H9 (cell line): ENCODE measurements at places on chromosomes 7 and 10. TPM values are rescaled to one million over a fixed set of nuclear protein-coding genes. Genes with fewer than 3 reads are reported as not detected.

The FRMD4A gene
- 19.6 and 21.3 TPM in 2 replicates for total RNA-seq

The INSYN2A gene
- 0.09 and 0.20 TPM in 2 replicates for total RNA-seq

The NODAL gene
- 80.7 and 84.7 TPM in 2 replicates for total RNA-seq

GRCh38 chr10:78059906-78060702 is 26.4 kb downstream of the RPS24 start:
- no peak overlapping the region for H3K27ac ChIP-seq
- no peaks in the 10 kb centered on the region for H3K4me1 ChIP-seq
- no peak for DNase-seq
- H3K36me3 ChIP-seq: peaks cover 4% of the 10 kb centered on the region; the same call in 1 of the 2 replicates
- no peak overlapping the region for H3K4me3 ChIP-seq

GRCh38 chr10:90587081-90587491 is 270.8 kb downstream of the HTR7 start:
- no peaks in the 10 kb centered on the region for H3K27me3 ChIP-seq
- H3K36me3 ChIP-seq: no peaks in the 10 kb centered on the region
- no peak for DNase-seq
- H3K4me1 ChIP-seq: no peaks in the 10 kb centered on the region
- H3K4me3 ChIP-seq: no peak overlapping the region

GRCh38 chr7:40329601-40330153 is 194.9 kb downstream of the SUGCT start:
- H3K27ac ChIP-seq: no peak overlapping the region
- H3K4me1 ChIP-seq: no peaks in the 10 kb centered on the region
- no peak for DNase-seq
- no peaks in the 10 kb centered on the region for H3K27me3 ChIP-seq
- no peaks in the 10 kb centered on the region for H3K36me3 ChIP-seq
- H3K4me3 ChIP-seq: no peak overlapping the region
